Heart left ventricle (tissue), 16 donors: ENCODE measurements at places on chromosomes 12 and 14.

DNA sequence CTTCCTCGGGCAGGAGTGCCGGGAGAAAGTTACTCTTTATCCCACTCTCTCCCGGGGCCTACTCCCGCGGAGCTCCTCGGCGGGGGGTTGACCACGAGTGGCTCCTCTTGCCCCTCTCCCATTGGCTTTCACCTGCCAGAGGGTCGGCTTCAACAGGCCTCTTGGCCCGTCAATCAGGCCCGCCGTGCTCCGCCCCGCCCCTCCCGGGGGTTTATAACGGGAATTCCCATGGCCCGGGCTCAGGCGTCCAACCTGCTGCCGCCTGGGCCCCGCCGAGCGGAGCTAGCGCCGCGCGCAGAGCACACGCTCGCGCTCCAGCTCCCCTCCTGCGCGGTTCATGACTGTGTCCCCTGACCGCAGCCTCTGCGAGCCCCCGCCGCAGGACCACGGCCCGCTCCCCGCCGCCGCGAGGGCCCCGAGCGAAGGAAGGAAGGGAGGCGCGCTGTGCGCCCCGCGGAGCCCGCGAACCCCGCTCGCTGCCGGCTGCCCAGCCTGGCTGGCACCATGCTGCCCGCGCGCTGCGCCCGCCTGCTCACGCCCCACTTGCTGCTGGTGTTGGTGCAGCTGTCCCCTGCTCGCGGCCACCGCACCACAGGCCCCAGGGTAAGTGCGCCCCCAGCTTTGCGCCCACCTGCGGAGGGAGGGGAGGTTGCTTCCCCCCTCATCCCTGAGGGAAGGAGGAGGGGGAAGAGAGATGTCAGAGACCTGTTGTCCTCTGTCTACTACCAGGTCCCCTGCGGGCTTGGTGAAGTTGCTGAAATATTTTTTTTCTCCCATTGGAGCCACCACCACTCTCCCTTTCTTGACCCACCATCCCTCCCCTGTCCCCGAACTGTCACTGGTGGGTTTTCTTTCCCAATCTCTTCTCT is at the start of gene SMOC1:
Gene SMOC1 (plus strand): TSS at position 242 of the 869 bp plus-strand sequence. CDS start 263 bp downstream, at position 505.
- peak; percentile 43 for DNase-seq

DNA sequence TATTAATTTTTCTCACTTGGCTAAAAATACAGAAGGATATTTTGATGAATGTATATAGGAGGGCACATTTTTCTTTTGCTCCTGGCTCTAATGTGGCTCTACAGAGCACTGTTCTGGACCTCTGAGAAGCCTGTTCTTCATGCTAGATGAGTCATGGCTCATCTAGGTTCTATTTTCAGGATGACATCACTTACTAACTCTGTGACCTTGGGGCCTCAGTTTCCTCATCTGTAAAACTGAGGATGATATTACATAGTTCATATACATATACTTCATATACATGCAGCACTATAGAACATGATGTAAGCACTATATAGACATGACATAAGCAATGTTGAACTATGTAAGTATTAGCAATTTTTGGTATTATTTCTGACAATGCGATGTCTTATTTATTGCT is 35.8 kb downstream of the SOCS2 start:
- no peak for DNase-seq

- DNase-seq, result no peak
These were observed 6.0 kb upstream of the PRKAG1 start for GRCh38 chr12:49024543-49024942.

- DNase-seq, result no peak
These were observed 52.6 kb upstream of the OTX2 start for GRCh38 chr14:56862836-56863235.

- no peak for DNase-seq
These were observed 143.9 kb upstream of the NAV3 start for GRCh38 chr12:77686760-77687159.

GRCh38 chr12:65986047-65986446 is 144.5 kb downstream of the LLPH start:
- no peak for DNase-seq

- DNase-seq, result no peak
These were observed 59.9 kb downstream of the LIN7A start for GRCh38 chr12:80877721-80878265.

GRCh38 chr14:21039585-21040369 is 2.4 kb upstream of the RNASE7 start:
- DNase-seq, result no peak

DNA sequence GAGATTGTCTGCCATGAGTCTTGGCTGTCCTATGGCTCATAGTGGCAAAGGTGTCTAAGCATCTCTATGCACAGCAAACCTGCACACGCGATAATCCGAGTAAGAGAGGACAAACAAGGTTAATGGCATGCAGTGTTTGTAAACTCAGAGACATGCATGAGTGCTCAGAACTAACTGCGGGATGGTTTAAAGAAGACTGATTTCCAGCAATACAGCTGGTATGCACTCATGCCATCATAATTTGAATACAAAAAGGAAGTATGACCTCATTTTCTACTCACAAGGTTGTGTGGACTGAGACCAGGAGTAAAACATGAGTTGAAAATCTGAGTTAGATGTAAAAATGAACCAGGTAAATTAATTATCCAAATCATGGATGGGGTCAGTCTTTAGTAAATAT is 16.6 kb upstream of the TCP11L2 start:
- no peak for DNase-seq

DNA sequence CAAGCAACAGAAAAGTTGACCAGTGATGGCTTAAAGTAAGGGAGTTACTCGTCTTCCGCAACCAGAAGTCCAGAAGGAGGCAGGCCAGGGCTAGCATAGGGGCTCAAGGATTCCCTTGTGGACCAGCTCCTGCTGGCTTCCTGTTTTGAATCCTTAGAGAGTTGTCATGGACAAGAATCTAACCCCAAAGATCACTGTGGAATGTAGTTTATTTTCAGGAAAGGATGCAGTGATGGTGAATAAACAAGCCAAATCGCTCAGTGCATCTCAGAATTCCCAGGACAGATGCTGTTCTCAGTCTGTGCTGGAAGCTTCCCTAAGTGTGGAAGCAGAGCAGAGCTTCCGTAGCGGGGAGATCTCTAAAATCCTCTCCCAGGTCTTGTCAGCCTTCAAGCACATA is 311.3 kb downstream of the C12orf75 start:
- peak; percentile 36 for DNase-seq

DNA sequence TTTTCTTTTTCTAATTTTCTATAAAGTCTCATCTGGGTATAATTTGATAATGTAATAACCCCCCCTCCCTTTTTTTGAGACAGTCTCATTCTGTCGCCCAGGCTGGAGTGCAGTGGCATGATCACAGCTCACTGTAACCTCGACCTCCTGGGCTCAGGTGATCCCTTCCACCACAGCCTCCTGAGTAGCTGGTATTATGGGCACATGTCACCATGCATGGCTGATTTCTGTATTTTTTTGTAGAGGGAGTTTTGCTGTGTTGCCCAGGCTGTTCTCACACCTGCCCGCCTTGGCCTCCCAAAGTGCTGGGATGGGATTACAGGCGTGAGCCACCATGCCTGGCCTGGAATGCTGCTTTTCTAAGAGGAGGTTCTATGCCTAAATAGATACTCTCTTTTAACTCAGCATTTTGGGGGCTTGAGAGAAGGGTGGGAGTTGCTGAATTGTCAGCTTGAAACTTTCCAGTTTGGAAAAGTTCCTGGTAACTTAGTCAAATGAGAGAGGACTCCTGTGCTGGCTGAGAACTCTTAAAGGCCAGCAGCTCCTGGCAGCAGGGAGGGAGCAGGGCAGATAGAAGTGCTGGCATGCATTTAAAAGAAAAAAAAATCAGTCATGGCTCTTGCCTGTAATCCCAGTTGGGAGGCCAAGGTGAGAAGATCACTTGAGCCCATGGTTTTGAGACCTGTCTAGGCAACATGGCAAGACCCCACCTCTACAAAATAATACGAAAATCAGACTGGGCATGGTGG is 13.0 kb downstream of the NUDT4 start:
- no peak for DNase-seq

DNA sequence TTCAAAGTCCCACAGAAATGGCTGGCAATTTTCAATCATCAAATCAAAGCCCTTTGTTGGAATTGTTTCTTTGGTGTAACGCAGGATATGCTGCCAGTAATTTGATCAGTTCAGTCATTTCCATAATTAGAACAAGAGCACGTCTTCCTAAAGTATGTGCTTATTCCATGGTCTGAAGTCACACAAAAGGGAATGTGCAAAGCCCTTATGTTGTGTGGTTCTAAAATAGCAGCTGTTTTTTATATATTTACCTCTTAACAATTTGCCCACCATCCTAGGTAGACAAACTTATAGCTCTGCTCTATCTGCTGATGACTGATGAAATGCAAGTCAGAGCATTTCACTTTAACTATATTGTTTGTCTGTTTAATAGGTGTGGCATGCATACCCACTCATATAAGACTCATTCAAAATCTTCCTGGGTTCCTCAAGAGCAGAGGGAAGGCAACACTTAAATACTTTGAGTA is 176.1 kb upstream of the SLC38A2 start:
- DNase-seq, result no peak

- no peak for DNase-seq
These were observed 23.9 kb downstream of the PALS1 start for GRCh38 chr14:67265131-67265530.

GRCh38 chr12:130226126-130226525 is 63.9 kb downstream of the FZD10 start:
- no peak for DNase-seq

GRCh38 chr12:104682790-104683279 is 226.1 kb downstream of the CHST11 start:
- DNase-seq, result no peak

GRCh38 chr12:3204143-3204542 is 127.0 kb downstream of the TSPAN9 start:
- DNase-seq, result peak; percentile 54

GRCh38 chr12:57459750-57460467 is at the start of gene GLI1:
Gene GLI1 (plus strand): TSS chr12:57459785. CDS start chr12:57463692, 3,907 bp downstream.
- no peak for DNase-seq

DNA sequence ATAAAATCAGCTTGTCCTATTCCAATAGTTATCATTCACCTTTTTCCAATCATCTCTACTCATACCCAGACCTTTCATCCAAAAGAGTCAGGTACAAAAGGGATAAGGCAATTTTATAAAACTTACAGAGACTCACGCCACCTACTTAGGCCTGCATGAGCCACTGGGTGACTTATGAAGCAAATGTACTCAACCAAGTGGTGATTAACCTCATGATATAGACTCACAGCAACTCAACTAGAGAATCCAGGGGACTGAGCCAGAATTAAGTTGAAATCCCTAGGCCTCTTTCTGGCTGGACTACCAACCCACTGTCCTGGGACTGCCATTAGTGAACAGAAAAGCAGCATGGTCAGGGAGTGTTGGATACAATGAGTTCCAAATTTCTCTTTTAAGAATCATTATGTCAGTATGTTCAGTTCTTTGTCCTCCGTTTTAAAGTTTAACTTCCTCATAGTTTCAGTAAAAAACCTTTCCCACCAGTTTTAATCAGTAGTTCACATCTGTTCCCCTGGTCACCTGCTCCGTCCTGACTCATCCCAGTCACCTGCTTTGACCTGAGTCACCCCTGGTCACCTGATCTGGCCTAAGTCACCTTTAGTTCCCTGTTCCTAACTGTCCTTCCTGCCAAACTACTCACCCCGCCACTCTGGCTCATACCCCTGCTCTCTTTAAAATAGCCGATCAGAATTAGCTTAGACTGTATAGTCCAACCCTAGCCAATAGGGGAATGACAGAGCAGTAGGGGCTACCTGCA is 36.8 kb downstream of the SPTSSA start:
- DNase-seq, result no peak
